Activated CD4-positive, alpha-beta T cell treated with anti-CD3 and anti-CD28 coated beads for 1 hour (primary cell): ENCODE measurements at places on chromosomes 2 and 18.

GRCh38 chr2:19687017-19687659 lies 214.6 kb downstream of the TTC32 start:
- DNase-seq, result no peak

GRCh38 chr2:40700231-40700954 lies 248.5 kb upstream of the SLC8A1 start:
- no peak for DNase-seq

GRCh38 chr2:187644981-187645380 lies 90.7 kb upstream of the TFPI start:
- no peak for DNase-seq

- no peak for DNase-seq
Measured at GRCh38 chr2:212549941-212550340, 11.3 kb upstream of the ERBB4 start.

- no peak for DNase-seq
Measured at GRCh38 chr2:201275990-201276389, 15.7 kb downstream of the CASP8 start.

- no peak for DNase-seq
Measured at GRCh38 chr2:182941919-182942318, 75.5 kb upstream of the FRZB start.

DNA sequence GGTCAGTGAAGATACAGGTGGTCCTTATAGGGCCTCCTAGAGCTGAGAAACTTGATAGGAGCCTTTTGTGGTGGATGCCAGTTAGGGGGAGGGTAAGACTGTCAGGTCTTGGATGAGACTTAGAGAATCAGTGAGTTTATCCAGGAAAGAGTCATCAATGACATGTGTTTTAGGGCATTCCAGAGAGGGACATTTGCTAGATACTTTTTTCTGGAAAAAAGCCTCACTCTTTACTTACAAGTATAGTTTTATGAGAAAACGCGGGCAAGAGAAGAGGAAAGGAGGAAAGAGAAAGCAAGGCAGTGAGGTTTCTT lies 24.5 kb upstream of the MSGN1 start:
- DNase-seq, result no peak

DNA sequence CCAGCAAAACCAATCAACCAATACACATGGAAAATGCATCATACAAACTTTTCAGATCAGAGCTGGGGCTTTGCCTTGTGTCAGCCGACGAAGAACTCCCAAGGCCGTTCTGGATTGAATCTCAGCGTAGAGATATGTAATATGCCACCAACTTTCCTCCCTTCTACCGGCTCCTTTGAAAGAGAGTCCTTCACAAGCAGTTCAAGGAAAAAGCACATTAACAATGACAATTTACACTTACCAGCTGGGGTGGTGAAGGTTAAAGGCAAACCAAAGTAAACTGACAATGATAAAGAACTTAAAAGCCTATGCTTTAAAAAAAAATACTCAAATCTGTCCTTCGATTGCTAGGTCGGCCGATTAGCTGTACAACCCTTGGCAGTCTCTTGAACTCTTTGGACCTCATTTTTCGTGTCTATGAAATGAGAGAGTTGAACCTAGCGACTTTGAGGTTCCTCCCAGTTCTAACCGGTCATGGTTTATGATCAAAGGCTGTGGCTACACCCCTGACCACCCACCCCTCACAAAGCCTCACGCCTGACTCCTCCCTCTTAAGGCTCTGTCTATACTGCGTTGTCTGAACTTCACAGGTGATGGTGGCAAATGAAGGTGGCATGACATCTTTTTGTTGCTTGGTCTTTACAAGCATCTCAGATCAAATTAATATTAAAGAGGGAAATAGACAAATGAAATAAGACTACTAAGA lies 46.2 kb downstream of the BCL2 start:
- no peak for DNase-seq

DNA sequence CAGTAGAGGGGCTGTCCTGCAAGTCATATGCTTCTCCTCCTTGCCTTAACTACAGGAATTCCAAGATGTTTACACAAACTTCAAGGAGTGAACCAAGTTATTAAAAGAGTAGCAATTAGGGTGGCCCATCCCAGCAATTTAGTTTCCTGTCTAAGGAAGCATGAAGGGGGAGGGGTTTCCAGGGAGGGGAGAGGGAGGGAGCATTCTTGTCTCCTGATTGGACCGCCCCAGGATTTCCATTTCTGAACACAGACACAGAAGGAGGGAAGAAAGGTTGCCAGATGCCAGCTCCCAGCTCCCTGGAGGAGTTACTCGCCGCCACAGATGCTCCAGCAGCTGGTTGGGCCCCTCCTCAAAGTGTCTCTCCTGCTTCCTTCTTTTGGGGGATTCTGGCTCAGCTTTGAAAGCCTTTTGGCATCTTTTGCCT lies 107.6 kb downstream of the TRIB2 start:
- DNase-seq, result no peak

DNA sequence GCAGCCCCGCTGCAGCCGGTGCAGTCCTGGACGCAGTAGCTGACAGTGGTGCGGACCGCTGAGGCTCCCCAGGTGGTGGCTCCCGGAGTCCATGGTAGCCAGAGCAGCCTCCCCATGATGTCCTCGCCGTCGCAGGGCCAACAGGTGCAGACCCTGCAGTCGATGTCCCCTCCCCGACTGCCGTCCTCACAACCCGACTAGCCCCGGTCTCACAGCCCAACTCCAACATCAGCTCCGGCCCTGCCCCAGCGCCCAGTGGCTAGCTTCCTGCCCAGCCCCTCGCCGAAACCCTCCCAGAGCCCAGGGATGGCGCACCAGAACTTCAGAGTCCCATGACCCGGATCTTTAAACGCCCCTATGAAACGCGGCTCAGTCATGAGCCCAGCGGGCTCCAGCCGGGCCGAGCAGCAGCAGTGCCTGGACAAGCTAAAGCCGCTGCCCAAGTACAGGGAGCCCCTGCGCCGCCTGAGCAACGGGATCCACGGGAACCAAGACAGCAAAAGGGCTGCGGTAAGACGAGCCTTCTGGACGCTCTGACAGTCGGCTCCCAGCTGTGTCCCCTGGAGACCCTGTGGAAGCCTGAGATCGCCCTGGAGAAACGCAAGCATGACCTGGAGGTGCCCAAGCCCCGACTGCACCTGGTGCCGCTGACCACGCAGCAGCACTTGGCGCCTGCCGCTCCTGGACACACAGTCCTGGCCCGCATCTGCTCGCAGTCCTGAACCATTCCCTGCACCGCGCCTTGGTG lies 53.8 kb upstream of the TUBA3E start:
- no peak for DNase-seq

DNA sequence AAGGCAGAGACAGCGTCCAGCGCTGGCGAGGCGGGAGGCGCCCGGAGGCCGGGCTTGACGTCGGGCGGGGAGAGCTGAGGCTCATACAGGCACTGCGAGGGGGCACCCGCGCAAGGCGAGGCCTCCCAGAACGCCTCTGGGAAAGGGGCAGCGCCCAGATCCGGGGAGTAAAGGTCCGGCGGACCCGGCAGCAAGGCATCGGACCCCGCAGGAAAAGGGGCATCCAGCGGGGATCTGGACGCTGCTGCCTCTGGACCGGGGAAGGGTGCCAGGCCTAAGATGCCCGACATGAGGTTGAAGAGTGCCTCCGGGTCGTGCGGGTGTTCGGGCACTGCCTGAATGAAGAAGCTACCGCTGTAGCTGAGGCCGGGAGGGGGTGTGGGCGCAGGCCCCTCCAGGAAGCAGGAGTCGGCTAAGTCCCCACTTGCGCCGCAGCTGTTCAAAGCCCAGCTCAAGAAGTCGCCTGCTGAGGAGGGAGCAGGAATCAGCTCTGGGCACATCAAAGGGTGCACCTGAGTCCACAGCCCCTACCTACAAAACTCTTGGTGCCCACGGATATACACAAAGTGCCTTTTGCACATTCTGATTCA lies 937 bp downstream of the EGR4 start:
- DNase-seq, result no peak

DNA sequence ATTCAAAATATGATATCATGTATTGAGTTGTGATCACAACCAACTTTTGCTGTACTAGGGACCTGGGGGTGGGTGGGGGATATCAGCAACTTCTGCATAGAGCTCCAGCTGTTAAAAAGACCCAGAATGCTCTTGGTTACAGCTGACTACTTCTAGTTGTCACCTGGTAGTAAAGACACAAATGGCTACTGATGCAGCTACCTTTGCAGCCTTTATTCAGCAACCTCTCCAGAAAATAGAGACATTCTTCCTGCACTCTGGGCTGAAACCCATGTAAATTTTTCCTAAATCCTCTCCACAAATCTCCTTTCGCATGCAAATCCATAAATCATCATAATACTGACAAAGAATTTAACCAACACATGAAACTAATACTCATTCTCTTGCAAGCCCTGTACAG lies 238.3 kb downstream of the TCF4 start:
- DNase-seq, result no peak

DNA sequence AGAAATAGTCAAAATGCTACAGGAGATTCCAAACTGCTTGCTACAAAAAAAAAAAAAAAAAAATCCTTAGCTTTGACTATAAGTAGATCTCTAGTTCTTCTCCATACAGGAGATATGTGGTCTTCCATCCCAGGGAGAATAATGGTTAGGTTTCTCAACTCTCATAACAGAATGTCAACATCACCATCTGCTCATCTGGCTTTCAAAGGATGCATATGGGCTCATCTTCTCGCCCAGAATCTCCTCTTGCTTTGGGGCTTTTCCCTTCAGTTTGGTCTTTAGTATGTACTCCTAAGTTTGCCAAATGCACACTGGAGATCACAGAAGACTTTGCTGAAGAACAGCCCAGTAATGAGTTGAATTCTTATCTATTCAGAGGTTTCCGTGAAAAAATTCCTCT lies 240.7 kb downstream of the NRXN1 start:
- DNase-seq, result no peak

- no peak for DNase-seq
Measured at GRCh38 chr18:13239171-13239956, 20.8 kb downstream of the LDLRAD4 start.

DNA sequence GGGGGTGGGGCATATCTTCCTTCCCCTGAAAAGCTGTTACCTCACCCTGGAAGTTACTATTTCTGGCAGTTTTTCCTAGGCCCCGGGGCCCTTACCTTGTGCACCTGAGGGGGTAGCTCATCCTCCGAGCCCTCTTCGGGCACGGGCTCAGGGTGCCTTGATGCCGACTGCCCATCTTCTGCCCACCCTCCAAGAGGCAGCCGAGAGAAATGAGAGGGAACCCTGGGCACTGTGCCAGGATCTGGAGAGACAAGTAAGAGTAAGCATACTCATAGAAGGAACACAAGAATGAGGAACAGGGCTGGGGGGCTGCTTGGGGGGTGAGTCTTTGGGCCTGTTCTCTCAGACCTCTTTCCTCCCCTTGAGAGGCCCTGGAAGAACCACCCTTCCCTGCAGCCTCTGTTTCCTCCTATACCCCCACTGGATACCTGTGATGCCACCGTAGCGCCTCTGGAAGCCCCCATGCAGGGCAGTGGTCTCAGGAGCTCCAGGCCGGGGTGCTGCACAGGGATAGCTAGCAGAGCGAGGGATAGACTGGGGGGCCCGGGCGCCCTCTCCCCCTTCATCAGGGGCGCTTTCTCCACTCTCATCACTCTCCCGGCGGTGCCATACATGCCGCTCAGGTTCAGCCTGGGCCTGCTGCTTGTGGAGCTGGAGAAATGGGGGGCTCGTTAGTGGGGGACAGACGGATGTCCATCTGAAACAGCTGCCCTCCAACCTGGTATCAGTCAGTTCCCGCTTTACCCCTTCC lies 2.1 kb upstream of the ABCB6 start:
- DNase-seq, result no peak
